G401 (cell line): ENCODE measurements at places on chromosomes 3 and 15. TPM values are rescaled to one million over a fixed set of nuclear protein-coding genes. Genes with fewer than 3 reads are reported as not detected.

- DNase-seq: no peak
These were observed 15.2 kb downstream of the DIS3L start for GRCh38 chr15:66308531-66308930.

GRCh38 chr15:43404130-43404529 lies 33.2 kb downstream of the TUBGCP4 start:
- no peak for DNase-seq

DNA sequence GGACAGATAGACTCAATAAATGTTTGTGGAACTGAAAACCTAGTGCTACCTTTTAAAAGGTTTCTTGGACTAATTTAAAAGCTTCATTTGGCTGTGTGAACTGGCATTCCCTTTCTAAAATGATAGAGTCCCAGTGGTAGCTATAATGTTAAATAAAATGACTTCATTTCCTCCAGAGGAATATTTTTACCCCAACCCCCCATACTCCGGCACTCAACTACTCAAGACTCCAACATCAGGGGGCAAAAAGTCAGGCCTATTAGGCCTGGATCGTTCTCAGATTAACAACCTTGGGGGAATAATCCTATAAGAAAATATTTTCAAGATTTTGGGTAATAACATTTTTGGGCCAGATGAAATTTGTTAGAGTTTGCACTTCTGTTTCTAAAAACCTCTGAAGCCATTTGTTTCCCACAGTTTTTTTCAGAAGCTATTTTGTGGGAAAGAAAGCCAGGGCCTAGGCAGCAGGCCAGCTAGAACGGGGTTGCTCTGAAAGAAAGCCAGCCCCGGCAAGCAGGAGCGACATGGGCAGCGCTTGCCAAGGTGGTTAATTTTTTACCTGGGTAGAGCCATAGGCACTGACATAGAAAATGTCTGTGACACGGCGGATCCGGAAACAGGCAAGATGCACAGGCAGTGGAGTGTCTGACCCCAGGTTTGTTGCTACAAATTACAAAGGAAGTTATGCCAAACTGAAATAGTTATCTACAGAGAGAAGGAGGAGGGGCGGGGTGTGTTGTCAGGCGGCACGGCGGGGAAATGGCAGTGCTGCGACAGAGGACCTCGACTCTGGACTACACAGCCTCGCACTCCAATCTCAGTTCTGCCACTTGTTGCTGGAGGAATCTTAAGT lies 84.6 kb downstream of the MAGI1 start:
- DNase-seq: peak; percentile 92

DNA sequence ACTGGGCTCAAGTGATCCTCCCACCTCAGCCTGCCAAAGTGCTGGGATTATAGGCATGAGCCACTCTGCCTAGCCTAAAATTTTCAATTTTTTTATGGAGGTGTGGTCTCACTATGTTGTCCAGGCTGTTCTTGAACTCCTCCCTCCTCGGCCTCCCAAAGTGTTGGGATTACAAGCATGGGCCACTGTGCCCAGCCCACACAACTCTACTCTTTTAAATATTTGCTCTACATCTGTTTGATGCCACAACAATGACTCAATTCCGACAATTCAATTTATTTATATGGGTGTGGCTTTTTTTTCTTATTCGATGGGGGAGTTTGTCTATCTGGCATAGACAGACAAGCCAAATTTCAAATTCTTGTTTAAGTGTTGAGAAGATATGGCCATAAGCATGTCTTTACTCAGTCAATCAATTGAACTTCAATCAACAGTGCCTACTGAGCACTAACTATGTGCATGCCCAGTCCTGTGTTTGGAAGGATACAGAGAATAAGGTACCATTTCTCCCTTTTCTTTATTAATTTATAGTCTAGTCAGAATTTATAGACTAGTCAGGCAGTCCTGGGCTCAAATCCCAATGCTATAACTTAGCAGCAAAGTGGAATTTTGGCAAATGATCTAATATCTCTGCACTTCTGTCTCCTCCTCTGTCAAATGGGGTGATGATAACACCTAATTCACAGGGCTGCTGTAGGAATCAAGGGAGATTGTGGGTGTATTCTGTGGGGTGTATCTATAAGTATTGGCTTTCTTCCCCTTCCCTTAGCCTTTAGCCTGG lies 54.6 kb upstream of the PIAS1 start:
- no peak for DNase-seq

DNA sequence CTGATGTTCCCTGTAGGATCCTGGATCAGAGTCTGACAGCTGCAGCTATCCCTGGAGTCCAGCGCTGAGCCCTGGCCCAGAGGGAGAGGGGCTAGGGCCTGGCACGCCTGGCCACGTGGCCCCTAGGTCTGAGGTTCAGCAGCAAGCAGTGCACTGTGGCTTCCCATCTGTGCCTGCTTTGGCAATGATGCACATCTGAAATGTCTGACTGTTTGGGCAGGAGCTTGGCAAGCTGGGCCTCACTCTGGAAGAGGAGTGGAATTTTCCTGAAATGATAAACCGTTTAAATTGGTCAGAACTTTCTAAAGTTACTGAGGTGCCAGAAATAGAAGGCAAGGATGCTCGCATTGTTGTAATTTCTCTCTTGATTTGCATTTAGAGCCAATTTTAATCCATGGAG lies 48.8 kb upstream of the MRPS22 start:
- no peak for DNase-seq

Gene CADM2
- not detected in 2 replicates for total RNA-seq

Gene MELTF
- 19.3 and 19.7 TPM in 2 replicates for total RNA-seq
